IPS DF 6.9 (cell line): ENCODE measurements at places on chromosomes 11 and 22.

- H3K4me3 ChIP-seq = no peak overlapping the region
- peaks cover 2% of the 10 kb centered on the region; the same call in 1 of the 2 replicates for H3K4me1 ChIP-seq
- DNase-seq = no peak
- no peaks in the 10 kb centered on the region; the same call in 1 of the 2 replicates for H3K27me3 ChIP-seq
- H3K36me3 ChIP-seq = no peaks in the 10 kb centered on the region
Measured at GRCh38 chr22:32672542-32672941, 129.0 kb upstream of the TIMP3 start.

GRCh38 chr11:65382033-65382803 lies at the start of gene SLC25A45:
TSS of gene SLC25A45 (minus strand) at chr11:65382646. CDS start at chr11:65381951, 695 bp downstream.
- no peak within 1 kb of the TSS for H3K27ac ChIP-seq
- H3K4me3 ChIP-seq = no peak within 1 kb of the TSS
- no peak for DNase-seq

GRCh38 chr22:17960011-17960410 lies 64.3 kb downstream of the MICAL3 start:
- H3K4me1 ChIP-seq = peaks cover 3% of the 10 kb centered on the region; the same call in 1 of the 2 replicates
- H3K36me3 ChIP-seq = no peaks in the 10 kb centered on the region
- no peak overlapping the region for H3K27ac ChIP-seq
- no peaks in the 10 kb centered on the region for H3K27me3 ChIP-seq

DNA sequence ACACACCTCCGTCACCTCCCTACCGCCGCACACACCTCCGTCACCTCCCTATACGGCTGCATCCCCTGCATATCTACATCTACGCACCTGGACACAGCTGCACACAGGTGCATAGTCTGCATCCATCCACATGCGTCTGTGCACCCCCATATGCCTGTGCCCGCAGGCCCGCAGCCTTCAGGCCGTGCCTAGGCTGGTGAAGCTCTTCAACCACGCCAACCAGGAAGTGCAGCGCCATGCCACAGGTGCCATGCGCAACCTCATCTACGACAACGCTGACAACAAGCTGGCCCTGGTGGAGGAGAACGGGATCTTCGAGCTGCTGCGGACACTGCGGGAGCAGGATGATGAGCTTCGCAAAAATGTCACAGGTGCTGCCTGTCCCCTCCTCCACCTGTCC lies 4.8 kb downstream of the PKP3 start:
- no peak overlapping the region for H3K27ac ChIP-seq
- no peak overlapping the region for H3K4me3 ChIP-seq
- H3K27me3 ChIP-seq = no peaks in the 10 kb centered on the region
- peaks cover 13% of the 10 kb centered on the region for H3K36me3 ChIP-seq
- DNase-seq = no peak

DNA sequence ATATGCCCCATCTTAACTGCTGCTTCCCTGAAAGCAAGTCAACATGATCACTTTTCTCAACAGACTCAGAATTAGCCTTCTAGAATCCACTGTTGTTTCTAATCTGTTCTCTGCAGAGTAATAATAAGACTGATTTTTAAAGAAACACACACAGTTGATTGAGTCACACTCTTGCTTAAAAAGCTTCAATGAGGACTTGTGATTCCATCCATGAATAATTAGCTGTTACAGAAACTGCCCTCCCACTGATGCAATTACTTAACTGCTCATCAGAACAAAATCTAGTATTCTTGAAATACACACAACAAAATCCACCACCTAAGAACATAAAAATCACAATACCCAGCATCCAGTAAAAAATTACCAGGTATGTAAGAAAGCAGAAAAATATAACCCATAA lies 100.5 kb upstream of the TIMP3 start:
- H3K27ac ChIP-seq = no peak overlapping the region
- H3K36me3 ChIP-seq = no peaks in the 10 kb centered on the region
- H3K4me1 ChIP-seq = 0 out of 2 replicates have a peak, but pooled peaks cover 1% of the 10 kb centered on the region
- no peaks in the 10 kb centered on the region for H3K27me3 ChIP-seq
